Stimulated activated naive CD8-positive, alpha-beta T cell treated with anti-CD3 and anti-CD28 coated beads, Interleukin-15, amount 100 ng/mL, for 72 hours (primary cell): ENCODE measurements at places on chromosomes 2 and 18.

- no peak for DNase-seq
Observed at GRCh38 chr18:79518683-79519128, 123.0 kb downstream of the NFATC1 start.

GRCh38 chr2:78093436-78093835 lies 571.3 kb upstream of the LRRTM4 start:
- DNase-seq, result no peak

DNA sequence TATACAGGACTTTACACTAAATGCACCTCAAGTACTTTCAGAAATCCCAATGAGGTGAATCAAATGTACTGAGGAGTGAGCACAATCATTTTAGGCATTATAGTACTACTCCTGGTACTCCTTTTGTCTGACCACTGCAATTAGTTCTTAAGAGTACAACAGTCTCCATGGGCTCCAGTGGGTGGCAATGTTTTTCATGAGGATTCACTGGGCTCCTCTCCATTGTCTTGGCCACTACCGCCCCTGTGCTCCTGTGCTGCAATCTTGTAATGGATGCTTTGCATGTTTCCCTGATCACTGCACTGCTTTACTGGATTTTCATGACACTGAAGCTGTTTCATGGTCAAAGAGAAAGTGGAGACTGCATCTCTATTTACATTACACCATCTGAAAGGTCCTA lies 268.5 kb upstream of the ZSWIM2 start:
- no peak for DNase-seq

DNA sequence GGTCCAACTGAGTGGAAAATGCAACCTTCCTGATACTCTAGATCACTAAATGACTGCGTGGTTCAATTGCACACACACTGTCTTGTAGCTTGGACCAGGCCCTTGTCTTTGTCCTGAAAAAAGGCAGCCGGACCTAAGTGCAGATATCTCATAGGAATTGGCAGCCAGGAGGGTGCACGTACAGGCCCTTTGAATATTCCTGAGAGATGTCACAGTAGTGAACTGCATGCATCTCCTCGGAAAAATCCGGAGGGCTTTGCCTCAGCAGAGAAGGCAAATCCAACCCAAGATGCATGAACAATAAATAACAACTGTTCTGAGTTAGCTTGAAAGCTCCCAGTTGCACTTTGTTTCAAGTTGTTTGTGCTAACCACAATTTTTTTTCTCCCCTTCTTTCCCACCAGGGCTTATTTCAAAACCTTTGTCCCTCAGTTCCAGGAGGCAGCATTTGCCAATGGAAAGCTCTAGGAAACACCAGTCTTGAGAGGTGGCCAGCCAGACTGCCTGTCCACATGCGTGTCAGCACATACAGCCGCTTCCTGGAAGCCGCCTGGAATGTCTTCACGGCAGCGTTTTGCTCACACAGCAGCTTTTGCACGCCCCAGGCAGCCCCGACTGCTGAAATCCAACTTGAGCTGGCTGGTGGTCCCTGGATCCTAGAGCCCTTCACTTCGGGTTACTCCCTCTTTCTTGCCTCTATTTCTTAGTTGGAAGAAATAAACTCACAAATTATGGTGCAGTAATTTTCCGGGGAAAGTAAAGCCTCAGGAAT lies 54.4 kb upstream of the FOSL2 start:
- no peak for DNase-seq

DNA sequence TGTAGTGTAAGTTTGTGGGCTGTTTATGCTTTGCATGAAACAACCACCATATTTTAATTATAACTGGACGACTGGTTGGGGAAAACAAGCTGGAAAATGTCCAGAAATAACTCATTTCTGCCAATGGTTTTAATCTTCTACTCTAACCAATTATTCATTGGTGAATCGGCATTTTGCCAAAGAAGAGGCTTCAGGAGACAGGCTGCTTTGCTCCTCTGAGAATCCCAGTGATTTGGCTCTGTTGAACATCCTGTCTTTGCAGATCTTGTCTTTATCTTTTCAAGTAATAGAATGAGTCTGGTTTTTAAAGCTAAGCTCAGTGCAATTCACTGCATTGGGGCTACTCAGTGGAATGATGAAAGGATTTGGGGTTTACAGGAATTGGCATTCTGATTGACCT lies 109.6 kb downstream of the APOB start:
- no peak for DNase-seq

DNA sequence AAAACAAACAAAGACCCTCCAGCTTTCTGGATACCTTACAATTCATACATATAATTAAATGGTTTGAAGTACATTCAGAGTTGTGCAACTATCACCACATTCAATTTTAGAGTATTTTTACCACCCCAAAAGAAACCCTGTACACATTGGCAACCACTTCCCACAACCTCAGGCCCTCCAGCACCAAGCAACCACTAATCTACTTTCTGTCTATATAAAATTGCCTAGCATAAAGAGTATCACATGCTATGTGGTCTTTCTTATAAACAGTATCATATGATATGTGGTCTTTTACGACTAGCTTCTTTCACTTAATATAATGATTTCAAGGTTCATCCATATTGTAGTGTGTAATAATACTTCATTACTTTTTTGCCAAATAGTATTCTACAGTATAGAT lies 7.3 kb downstream of the IER3IP1 start:
- DNase-seq, result peak; percentile 18

- DNase-seq, result no peak
Observed at GRCh38 chr2:212414767-212415211, 123.8 kb downstream of the ERBB4 start.

GRCh38 chr2:61029533-61029932 lies 11.5 kb upstream of the PUS10 start:
- DNase-seq, result no peak

DNA sequence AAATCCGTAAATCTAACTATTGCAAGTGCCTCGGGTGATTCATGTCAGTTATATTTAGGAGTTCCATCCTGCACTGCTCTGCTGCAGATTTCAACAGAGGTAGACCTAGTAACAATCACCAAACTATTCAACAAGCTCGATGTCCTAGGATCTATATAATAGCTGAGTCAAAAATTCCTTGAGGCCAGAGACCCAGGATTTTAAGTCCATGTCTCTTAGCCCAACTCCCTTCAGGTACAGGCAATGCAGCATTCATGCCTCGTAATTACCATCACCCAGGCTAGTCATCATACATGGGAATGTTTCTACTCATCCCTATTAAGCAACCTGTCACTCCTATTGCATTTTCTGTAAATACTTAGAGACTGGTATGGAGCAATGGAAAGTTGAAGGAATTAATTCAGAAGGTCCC lies 729 bp downstream of the TM4SF20 start:
- DNase-seq, result no peak

DNA sequence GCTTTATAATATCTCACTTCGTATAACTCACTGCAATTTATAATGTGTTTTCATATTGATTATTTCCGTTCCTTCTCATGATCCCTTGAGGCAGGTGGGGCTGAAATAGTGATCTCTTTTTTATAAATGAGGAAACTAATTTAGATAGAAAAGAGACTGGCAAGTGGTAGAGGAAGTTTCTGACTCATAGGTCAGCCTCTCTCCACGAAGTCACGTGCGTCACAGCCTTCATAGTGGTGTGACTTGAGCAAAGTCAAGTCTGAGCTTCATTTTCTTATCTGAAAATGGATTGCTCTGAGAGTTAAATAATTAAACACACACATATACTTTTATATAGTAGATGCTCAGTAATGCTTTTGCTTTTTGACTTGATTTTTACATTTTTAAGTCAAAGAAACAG lies 19.9 kb downstream of the ABCG5 start:
- DNase-seq, result no peak
